ENCODE measurements at places on chromosomes 12 and 14. TPM values are rescaled to one million over a fixed set of nuclear protein-coding genes. Genes with fewer than 3 reads are reported as not detected.

SLC6A12 gene
- total RNA-seq: not detected

DPPA3 gene
- total RNA-seq: not detected

SERPINA9 gene
- not detected for total RNA-seq

NKX2-8 gene
- 4.8 TPM for total RNA-seq

PTPN6 gene
- total RNA-seq: 13.2 TPM

TMEM116 gene
- 15.2 TPM for total RNA-seq
